ENCODE measurements at places on chromosomes 7 and 10.

DNA sequence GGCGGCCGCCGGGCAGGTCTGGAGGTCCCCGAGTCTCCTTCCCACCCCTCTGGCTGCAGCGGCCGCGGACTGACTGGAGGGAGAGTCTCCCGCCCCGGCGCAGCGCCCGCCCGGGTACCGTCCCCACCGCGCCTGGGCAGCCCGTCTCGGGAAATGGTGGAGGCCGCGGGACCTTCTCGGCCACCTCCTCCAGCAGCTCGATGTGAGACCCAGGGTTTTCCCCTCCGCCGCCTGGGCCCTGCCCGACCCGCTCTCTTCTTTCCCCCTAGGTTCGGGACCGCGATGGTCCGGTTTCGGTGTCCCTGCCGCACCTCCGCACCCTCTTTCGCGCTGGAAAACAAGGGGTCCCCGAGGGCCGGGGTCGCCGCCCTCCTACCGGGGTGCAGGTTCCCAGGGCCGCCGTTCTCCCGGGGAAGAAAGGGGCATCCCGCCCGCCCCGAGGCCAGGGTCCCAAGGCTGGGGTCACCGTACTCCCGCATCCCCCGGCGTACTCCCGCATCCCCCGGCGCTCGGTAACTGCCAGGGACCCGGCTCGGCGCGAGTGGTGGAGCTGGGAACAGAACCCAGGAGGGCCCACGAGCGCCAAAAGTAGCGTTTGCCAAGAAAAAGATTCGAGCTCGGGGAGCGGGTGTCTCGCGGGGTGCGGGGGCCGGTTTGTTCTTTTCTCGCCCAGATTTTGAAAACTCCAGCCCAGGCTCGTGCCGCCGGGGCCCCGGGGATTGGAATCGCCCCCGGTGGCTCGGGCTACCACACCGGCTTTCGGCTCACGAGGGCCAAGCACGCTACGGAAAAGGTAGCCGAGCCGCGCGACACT, 3.4 kb downstream of the TNRC18 start:
- no peak for DNase-seq

DNA sequence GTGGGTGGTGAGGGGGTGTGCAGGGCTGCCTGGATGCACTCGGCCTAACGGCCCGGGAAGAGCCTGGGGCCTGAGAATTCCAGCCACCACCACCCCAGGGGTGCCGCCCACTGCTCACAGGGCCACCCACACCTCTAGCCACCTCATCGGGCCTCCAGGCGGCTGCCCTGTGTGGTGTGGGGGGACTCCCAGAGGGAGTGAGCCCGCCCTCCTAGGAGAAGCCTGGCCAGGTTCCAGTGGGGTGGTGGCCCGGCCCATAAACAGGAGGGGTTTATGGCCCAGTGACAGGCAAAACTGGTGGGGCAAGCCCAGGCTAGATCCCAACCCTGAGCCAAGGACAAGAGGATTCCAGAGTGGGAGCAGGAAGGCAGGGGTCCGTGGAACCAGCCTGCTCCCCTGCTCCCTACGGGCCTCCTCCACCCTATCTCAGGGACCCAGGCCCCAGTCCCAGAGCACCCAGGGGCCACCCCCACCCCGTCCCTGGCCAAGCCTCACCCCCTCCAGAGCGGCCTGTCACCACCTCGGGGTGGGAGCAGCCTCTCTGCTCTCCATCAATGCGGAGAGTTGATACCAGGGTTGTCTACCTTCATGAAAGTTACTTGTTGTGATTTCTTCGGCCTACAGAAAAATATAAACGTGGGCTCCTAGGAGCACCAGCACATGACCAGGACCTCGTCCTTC, 20.2 kb upstream of the PDGFA start:
- no peak for DNase-seq

- no peak for DNase-seq
These were observed 89.6 kb downstream of the FOXL3 start for GRCh38 chr7:379456-380138.

GRCh38 chr10:93813507-93814465, 56.0 kb downstream of the LGI1 start:
- DNase-seq = peak; percentile 14

DNA sequence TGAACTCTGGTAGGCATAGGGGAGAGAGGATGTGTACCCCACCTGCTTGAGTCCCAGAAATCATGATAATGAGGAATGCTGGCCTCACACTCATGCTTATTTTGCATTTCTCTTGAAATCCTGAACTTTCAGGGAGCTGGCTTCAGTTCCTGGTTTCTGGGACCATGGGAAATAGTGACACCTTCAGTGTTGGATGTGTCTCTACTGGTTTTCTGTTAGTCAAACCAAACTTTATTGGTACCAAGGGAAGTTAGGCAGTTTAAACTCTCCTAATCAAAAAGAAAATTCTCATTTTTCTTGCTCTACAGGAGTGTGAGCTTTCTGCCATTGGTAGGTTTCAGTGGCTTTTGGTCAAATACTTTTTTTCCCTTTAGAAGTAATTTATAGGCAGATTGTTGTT, 11.8 kb upstream of the PCGF5 start:
- no peak for DNase-seq

Data from CD4-positive, alpha-beta T cell treated with Interleukin-4 for 1 hour (primary cell).